Esophagus muscularis mucosa (tissue), 4 donors: ENCODE measurements at places on chromosomes 3 and 15.

- no peak for DNase-seq
Observed at GRCh38 chr3:111534701-111535100, 7.3 kb upstream of the CD96 start.

DNA sequence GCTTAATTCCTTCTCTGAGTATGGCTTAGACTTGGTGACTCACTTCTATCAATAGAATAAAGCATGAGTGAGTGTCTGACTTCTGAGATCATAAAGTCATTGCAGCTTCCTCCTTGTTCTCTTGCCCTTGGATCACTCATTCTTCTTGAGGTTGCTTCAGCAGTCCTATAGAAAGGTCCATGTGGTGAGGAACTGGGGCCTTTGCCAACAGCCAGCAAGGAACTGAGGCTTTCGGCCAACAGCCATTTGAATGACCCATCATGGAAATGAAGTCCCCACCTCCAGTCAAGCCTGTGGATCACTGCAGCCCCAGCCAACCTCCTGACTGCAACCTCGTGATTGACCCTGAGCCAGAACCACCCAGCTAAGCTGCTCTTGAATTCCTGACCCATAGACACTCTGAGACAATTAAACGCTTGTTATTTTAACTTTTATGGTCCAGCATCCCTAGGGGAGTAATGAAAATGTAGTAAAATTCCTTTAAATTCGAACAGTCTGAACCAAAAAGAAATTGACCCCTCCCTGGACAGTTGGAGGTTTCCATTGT, 84.5 kb downstream of the WDR76 start:
- DNase-seq, result no peak

GRCh38 chr15:43105077-43105736, 631 bp downstream of the UBR1 start:
- DNase-seq, result no peak

DNA sequence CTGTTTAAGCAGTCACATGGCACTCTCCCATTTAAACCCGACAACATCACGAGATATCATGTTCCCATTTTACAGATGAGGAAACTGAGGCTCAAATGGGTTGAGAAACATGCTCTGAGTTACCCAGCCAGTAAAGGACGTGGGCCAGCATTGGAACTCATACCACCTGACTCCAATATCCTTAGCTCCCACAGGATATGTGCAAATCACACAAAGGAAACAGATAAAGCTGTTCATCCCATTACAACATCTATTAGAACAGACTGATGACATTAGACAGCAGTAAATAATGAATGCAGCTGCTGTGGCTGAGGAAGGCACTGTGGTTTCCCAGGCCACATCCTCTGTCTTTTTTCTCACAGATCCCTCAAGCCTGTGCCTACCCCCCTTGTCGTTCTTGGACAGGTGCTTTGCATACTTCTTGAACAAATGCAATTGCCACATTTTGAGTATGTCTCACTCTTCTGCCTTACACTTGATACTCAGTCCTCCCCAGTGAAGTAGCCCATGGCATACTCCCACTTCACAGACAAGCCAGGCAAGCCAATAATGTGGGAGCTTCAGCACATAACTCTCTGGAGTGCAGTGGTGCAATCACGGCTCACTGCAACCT, 17.7 kb downstream of the FRMD4B start:
- no peak for DNase-seq

GRCh38 chr3:56917361-56918110, 115.8 kb upstream of the ARHGEF3 start:
- no peak for DNase-seq

DNA sequence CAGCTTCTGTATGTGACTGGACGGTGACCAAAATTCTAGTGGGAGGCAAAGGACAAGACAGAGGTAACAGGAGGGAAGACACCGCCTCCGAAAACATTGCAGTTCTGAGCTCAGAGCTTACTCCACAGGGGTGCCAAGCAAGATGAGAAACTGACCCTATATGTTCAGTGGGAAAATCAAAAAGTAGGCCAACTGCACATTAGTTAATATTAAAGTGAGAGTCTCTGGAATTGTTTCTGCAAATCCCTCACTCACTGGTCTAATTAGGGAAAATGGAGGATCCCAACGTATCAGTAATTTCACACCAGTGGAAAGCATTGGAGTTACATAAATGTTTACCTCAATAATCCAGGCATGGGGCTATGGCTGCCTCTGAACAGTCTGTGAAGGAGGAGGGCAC, 313.3 kb upstream of the KCNH8 start:
- no peak for DNase-seq

DNA sequence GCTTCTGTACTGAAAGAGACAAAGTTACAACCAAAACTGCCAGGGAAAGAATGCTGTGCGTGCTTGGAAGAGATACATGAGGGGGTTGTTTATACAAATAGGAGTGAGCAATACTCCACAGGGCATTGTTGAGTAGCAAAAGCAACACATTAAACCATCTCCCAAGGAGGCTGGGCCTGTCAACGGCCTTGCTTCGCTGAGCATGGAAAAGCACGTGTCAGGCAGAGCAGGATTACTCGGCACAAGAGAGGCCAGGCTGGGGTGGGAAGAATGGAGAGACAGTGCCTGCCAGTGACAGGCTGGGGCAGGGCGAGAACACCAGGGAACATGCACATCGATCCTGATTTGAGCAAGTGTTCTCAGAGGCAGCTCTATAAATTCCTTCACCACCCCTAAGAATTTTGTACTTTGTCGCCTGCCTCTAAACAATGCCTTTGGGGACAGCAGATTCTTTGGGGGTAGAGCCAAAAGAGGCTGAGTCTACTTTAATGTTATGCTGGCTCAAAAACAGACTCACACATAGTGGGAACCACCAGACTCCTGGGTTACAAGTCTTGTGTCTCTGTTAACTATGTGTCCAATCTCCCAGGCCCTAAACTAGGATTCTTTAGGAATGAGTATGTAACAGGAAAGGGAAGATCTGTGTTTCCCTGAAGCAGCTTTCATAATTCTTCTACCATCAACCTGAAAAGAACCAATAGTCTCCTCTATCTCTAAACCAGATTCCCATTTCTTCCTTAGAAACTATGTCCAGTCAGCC, 67.2 kb downstream of the LIPC start:
- no peak for DNase-seq

GRCh38 chr3:114460459-114460858, 166.6 kb downstream of the TIGIT start:
- no peak for DNase-seq
